HuH-7.5 (cell line): ENCODE measurements at places on chromosomes 2 and 18.

GRCh38 chr2:54194761-54195750 is 61.0 kb downstream of the TSPYL6 start:
- no peak for DNase-seq

- DNase-seq, result no peak
Observed at GRCh38 chr2:166117491-166117890, 10.3 kb downstream of the SCN1A start.

GRCh38 chr18:68083776-68084175 is 567.3 kb upstream of the DSEL start:
- no peak for DNase-seq

DNA sequence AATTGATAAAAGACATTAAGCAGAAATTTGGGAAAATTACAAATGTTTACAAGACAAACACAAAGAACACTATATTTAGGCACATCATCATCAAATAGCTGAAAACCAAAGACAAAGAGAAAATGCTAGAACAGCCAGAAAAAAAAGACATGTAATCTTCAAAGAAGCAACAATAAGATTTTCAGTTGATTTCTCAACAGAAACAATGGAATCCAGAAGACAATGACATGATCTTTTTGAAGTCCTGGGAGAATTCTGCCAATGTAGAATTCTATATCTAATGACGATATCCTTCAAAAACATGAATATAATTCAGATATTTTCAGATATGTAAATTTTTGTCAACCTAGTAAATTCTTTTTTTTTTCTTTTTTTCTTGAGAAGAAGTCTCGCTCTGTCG is 179.0 kb downstream of the PTPRM start:
- DNase-seq, result no peak

DNA sequence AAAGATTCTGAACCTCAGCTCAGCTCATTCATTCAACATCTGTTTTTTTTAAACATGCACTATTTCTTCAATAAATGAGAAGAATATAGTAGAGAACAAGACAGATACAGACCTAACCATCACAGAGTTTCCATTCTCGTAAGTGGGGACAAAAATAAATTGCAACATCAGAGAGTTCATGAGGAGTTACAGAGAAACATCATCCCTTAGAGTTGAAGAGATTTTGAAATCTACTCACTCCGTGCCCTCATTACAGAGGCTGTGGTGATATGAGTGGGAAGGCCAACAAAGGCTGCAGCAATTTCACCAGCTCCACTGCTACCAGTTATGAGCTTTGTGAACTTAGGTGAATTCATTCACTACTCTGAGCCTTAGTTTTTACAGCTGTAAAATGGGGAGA is 399.3 kb downstream of the BCL11A start:
- DNase-seq, result no peak

DNA sequence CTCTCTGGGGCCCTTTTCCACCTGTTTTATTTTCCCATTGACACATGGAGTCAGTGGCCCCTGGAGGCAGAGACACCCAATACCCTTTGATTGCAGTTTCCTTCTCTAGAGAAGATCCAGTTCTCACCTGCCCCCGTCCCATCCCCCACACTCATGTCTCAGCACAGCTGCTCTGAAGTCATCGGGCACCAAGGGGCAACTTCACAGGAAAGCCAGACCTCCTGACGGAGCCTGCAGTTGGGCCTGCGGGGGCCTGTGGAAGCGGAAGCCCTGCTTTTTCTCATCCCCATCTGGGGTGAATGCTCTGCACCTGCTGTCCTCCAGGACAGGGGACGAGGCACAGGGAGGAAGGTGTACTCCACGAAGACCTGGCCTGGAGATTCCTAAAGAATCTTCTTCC is 308.3 kb upstream of the EPAS1 start:
- DNase-seq, result no peak

GRCh38 chr2:215454519-215455246 is 18.8 kb upstream of the FN1 start:
- no peak for DNase-seq

DNA sequence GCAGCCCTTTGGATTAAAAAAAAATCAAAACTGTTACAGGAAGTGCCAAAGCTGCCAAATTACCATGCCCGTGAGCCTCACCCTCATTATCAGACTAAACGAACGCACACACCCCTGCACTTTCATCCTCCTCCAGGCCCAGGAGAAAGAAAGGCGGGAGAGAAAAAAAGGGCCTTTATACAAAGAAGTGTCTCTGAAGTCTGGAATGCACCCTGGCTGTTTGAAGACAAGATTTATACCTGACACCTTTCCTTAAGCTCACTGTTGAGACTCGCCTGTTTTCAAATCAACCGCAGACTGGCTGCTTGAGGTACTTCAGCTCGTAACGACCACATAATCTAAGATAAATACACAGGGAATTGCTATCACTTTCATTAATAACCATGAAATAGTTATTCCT is 31.0 kb downstream of the EDAR start:
- no peak for DNase-seq

DNA sequence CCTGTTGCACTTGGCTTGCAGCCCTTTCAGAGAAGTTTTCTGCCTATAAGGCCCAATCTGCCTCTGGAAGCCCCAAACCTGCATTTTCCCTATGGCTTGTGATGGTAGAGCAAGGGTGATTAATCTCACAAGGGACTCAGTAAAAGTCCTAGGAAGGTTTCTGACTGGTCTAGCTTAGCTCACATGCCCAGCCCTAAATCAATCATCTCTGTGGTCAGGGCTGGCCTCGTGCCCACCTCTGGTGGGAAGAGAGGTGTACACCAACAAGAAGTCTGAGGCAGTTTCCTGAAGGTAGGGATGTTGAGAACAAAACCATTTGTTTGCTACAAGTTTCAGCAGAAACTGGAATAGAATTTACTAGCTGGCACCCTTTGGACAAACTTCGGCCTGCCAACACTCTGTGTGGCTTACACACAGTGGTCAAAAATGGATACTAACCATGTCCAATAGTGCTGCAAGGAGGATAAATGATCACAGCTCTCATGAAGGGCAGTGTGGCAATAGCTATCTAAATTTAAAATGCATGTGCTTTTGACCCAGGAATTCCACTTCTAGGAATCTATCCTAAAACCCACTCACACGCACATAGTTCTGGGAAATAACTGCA is 96.4 kb downstream of the EN1 start:
- no peak for DNase-seq

DNA sequence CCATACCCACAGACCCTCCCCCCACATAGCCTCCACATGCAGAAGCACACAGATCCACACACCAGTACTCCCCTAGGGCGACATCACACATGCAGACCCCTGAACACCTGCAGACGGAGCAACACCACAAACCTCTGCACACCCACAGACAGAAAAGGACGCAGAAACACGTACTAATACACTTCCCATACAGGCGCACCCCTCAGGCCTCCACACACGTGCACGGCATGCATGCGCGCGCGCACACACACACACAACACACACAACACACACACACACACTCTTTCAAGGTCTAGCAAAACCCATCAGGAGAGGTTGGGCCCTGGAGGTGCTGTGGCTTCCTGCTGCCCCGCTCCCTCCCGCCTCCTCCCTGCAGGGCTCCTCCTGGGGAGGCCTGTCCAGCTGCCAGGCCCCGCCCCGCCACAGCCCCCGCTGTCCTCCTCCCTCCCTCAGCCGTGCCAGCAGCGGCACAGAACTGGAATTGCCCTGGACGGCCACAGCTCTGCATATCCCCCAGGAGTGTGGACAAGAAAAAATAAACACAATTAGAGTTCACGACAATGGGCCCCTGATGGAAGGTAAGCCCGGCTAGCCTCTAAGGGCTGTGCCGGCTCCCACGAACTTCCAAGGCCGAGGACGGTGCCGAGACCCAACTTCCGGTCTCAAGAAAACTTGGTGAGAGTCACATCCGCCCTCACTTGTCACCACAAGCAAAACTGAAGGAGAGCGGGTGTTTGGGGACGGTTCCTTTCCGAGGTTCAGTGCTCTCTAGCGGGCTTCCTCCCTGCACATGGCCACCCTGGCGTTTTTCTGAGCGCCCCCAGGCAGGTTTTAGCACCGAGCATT is 6.8 kb downstream of the ZFP36L2 start:
- peak; percentile 65 for DNase-seq

GRCh38 chr2:224887141-224887540 is 155.1 kb downstream of the DOCK10 start:
- DNase-seq, result no peak

DNA sequence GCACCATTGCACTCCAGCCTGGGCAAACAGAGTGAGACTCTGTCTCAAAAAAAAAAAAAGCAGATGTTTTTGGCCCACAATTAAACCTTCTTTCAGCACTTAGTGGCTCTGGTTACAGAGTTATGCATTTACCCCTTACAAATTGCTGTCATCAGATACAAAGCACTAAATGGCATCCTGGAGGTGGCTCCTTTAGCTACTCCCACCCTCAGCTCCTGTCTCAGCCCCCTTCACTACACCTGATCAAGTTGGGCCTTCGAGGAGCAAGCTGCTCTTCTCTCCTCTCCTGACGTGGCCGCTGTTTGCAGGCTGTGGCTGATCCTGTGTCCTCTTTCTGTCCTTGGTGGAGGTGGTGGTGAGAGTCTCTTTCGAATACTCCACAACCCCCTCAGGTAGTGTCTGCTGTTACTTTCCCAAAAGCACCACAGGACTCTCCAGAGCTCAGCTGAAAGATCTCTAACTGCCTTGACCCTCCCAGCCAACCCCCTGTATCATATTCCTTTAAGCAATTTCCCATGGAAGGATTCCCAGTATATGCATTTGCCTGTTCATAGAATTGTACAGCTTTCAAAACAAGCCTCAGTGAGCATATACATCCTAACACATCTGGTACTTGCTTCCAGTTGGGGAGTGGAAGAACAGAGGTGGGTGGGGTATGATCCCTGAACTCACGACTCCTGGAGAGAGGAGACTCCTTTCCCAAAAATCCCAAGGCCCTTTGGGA is 285.9 kb downstream of the CLIP4 start:
- DNase-seq, result no peak

DNA sequence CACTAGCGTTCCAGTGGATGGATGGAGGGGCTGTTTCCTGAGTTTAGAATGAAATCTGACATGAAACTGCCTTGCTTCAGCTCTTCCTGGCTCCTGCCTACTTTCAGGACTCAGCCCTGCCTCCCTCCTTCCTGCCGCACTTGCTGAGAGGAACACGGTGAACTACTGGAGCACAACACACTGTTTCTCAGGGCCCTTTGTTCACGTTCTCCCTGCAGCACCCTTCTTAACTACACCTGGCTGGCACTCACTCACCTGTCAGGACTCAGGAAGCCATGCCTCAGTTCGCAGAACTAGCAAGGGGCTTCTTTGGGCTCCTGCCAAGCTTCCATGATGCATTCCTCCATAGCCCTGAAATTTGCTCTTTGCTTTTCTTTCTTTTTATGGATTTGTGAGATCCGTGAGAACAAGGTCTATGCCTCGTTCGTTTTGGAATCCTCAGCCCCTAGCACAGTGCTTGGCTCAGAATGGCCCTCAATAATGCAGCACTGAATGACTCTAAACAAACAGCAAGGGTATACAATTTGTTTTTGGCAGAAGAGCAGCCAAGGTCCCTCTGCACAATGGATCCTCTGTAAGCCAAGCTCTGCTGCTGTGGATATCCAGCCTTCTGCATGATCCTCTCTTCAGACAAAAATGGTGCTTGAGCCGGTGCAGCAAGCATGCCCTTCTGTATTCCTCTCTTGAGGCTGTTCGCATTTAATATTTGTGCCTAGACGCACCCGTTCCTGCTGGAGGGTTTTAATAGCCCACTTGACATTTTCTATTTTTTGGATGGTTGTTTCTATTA is 357.0 kb downstream of the TSN start:
- no peak for DNase-seq

DNA sequence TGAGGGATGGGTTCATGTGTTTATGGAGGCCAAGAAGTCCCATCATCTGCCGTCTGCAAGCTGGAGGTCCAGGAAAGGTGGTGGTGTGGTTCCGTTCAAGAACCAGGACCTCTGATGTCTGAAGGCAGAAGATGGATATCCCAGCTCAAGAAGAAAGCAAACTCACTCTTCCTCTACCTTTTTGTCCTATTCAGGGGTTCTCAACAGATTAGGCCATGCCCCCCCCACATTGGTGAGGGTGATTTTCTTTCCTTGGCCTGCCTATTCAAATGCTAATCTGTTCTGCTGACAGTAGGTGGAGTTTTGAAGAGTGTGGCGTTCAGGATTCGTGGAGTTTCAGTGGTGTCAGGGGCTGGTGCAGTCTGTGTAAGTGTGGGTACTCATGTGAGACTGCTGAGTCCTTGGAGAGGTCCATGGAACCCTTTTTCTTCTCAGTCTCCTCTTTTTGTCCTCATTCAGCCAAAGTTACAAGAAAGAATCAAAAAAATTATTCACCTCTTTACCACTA is 5.9 kb downstream of the MSL3B start:
- no peak for DNase-seq

- DNase-seq, result no peak
Observed at GRCh38 chr2:100786297-100786658, 33.7 kb upstream of the NPAS2 start.

DNA sequence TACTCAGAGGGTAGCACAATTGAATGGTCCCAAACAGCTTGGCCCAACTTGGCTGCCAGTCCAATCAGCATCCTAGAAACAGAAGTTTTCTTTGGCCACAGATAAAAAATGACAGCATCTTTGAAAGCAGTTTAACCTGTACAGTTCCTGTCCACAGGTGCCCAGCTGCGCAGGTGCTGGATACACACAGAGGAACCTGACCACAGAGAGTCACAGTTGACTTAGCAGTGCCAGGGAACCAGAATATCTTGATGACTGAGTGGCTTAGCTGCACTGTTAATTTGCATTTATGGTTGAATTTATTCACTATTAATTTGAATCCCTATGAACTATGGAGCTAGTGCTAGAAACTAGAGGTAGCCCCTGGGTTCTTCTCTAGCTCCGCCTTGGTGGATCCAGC is 93.7 kb downstream of the TPGS2 start:
- no peak for DNase-seq

GRCh38 chr2:218172845-218173244 is 6.1 kb upstream of the CXCR1 start:
- DNase-seq, result no peak

DNA sequence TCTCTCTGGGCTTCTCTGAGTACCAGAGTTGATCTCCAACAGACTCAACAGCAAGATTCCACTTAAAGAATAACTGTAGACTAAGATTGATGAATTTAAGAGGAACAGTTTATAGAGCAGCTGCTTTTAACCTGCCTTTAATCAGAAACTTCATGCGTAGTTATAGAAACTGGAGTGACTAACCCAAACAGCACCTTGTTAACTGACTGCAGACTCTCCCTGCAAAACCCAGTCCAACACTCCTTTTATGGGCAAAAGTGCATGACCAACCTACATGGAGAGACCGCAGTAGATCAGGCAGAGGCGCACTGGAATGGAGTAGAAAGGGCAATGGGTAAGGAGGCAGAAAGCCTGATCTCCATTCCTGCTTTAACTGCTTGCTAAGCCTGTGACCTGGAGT is 110.6 kb downstream of the NRP2 start:
- no peak for DNase-seq

- DNase-seq, result no peak
Observed at GRCh38 chr2:114089636-114090319, 199.9 kb downstream of the ACTR3 start.

DNA sequence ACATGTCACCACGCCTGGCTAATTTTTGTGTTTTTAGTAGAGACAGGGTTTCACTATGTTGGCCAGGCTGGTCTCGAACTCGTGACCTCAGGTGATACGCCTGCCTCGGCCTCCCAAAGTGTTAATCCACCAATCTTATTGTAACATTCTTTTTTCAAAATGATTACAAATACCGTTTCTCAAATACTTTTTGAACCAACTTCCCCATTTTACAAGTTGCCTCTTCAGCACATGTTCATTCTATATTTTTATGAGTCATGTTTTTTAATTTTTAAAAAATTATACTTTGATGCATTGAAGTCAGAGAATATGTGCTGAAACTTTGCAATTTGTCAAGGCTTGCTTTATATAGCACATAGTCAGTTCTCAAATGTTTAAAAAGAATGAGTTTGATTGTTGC is 58.2 kb downstream of the QPCT start:
- no peak for DNase-seq

- DNase-seq, result no peak
Observed at GRCh38 chr2:111930875-111931274, 32.5 kb downstream of the MERTK start.
